Renal cortical epithelial cell (primary cell): ENCODE measurements at places on chromosomes 4 and X.

GRCh38 chr4:152571770-152572169, 35.9 kb upstream of the FBXW7 start:
- DNase-seq = no peak

GRCh38 chrX:22090181-22090580, 58.1 kb downstream of the PHEX start:
- no peak for DNase-seq

GRCh38 chr4:106602711-106603110, 234.1 kb upstream of the GIMD1 start:
- DNase-seq = no peak

GRCh38 chr4:139509727-139510410, 46.1 kb downstream of the SETD7 start:
- peak; percentile 33 for DNase-seq

DNA sequence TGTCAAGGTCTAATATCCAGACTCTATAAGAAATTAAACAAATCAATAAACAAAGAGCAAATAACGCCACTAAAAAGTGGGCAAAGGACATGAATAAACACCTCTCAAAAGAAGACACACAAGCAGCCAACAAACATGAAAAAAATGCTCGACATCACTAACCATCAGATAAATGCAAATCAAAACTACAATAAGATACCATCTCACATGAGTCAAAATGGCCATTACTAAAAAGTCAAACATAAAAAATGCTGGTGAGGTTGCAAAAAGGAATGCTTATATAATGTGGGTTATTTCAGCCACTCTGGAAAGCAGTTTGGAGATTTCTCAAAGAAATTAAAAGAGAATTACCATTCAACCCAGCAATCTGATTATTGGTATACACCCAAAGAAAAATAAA, 481.1 kb downstream of the STPG2 start:
- no peak for DNase-seq

- no peak for DNase-seq
Measured at GRCh38 chrX:47199286-47199685, 5.7 kb downstream of the UBA1 start.

GRCh38 chrX:129983575-129984110, 1.2 kb downstream of the BCORL1 start:
- no peak for DNase-seq

- peak; percentile 0 for DNase-seq
Measured at GRCh38 chrX:141642979-141643378, 53.5 kb downstream of the SPANXA2 start.

- peak; percentile 49 for DNase-seq
Measured at GRCh38 chr4:84944947-84945346, 21.5 kb downstream of the WDFY3 start.

GRCh38 chr4:88799900-88800299, 102.3 kb upstream of the NAP1L5 start:
- DNase-seq = no peak

DNA sequence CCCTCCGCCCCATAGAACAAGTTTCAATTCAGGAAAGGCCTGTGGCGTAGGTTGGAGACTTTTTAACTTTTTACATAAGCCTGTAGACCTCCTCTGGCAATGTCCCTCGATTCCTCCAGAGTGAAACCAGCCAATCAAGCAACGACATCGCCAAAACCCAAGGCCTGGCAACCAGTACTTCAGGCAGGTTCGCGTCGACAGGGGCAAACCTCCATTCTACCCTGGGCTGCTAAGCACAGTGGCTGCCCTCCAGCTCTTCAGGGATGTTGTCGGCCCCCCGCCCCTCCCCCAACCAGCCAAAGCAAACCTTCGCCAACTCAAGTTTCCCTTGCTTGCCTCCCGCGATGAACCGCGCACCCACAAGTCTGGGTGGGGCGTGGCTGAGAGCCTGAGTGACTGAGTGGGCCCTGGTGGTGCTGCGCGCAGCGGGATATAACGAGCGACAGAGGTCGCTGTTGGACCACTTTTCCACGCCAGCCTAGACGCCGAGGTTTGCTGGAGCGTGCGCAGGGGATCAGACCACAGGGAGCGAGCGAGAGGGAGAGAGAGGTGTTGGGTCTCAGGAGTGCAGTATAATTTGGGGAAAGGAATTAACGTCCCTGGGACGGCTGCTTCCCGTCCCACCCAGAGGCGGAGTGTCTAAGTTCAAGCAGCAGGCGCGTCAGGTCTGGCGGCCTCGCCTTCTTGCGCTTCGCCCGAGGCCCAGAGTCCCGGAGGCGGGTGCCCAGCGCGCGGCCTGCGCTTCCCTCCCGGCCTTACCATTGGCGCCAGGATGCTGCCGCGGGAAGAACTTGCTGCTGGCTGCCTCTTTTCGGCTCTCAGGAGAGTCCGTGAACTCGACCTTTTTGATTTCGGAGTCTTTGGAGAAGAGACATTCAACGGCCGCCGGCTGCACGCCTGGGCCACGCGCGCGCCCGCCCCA, 9.0 kb upstream of the PITX2 start:
- DNase-seq = peak; percentile 56

DNA sequence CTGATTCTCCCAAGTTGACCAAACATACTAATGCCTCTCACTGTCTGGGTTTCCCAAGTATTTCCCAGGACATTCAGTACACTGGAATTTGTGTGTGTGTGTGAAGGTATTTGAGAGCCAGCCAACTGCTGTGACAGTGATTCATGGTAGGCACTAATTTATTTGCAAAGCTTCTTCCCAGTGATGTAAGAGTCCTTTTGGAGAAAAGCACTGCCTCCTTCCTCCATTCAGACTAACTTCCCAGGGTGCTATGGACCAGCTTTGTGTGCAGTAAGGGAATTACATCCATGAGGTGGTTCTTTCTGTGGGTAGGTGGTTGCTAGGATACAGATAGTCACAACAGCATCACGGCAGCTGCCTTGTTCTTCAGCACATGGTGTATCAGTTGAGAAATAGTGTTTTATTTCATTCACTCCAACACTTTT, 8.7 kb downstream of the EGF start:
- peak; percentile 99 for DNase-seq

- DNase-seq = peak; percentile 53
Measured at GRCh38 chr4:169741569-169741968, 16.2 kb downstream of the HPF1 start.

GRCh38 chrX:134622056-134622812, 36.0 kb downstream of the PLAC1 start:
- DNase-seq = peak; percentile 90

GRCh38 chrX:123779908-123780396, 47.1 kb upstream of the THOC2 start:
- DNase-seq = no peak

GRCh38 chrX:16240231-16240905, 73.1 kb downstream of the MAGEB17 start:
- DNase-seq = peak; percentile 84

- no peak for DNase-seq
Measured at GRCh38 chrX:130224810-130225209, 43.9 kb downstream of the ZNF280C start.

- DNase-seq = no peak
Measured at GRCh38 chr4:128916832-128917231, 107.3 kb downstream of the JADE1 start.

- peak; percentile 87 for DNase-seq
Measured at GRCh38 chrX:55033429-55033828, 2.7 kb upstream of the ALAS2 start.

GRCh38 chr4:97819294-97819693, 324.0 kb downstream of the STPG2 start:
- DNase-seq = no peak

DNA sequence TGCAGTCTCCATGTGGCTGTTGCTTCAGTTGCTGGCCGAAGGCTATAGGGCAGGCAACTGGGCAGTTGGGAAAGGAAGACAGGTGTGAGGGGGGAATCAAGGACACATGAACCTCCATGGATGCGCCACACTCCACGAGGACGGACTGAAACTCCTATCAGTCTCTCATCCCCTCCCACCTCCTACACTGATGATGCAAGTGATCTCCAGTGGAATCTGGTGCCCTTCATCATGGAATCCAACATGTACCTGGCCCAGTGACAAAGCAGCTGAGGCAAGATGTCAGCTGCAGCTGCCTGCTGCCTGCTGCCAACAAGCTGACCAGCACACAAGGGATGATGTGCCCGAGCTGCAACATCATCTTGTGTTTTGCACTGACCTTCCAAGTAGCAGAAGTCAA, 26.0 kb upstream of the MGST2 start:
- no peak for DNase-seq

- peak; percentile 58 for DNase-seq
Measured at GRCh38 chr4:87005690-87006425, 71.0 kb downstream of the AFF1 start.

DNA sequence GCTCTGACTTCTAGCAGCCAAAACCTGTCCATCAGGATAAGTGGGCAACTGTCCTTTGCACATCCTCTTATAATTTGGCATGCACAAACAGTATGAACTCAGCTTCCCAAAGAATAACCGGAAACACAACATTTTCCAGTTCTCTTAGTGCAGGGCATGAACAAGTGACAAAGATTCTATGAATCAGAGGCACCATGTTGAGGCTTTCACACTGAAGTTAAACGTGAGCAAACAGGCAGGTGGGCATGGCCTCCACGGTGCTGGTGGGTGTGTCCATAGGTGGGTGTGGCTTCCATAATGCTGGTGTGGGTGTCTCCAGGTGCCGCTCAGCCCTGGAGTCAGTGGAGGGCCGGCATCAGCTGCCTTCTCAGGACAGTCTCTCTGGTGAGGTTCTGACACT, 196.5 kb downstream of the SMIM20 start:
- no peak for DNase-seq

GRCh38 chr4:145180298-145181090, at the start of gene OTUD4:
TSS of gene OTUD4 (minus strand) at chr4:145180589. CDS start at chr4:145179973, 616 bp downstream.
- peak; percentile 84 for DNase-seq

- no peak for DNase-seq
Measured at GRCh38 chr4:134911941-134912340, 710.4 kb upstream of the PABPC4L start.
